Stimulated activated CD4-positive, alpha-beta T cell treated with anti-CD3 and anti-CD28 coated beads, Interleukin-12 subunit alpha, Interleukin-12 subunit beta, amount 100 ng/mL, for 4 hours (primary cell): ENCODE measurements at places on chromosomes 5 and 9.

DNA sequence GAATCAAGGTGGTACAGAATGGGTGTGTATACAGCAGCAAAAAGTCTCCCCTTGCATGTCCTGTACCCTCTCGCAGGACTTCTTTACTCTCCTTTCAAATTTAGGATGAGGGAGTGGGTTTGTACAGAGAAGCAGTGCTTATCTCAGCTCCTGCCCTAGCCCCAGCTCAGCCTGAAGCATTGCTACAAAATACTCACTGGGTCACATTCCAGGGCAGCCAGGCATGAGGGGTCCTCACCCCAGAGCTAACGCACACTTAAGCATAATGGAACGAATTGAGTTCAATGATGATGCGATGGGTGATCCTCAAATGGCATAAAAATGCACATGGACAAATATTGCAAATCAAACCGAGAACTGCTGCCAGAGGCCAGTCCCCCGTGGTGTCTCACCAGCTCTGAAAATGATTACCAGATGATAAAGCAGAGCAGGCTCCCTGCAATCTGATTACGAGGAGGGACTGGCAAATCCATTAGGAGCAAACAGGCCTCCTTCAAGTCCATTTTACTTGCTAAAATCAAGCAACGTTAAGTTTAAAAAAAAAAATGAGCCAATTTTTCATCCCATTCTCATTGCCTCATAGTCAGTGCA lies 231.6 kb upstream of the TAS2R1 start:
- DNase-seq: no peak

GRCh38 chr5:178108446-178108845 lies 4.9 kb upstream of the N4BP3 start:
- no peak for DNase-seq

GRCh38 chr9:72149231-72149975 lies at the start of gene GDA:
TSS of gene GDA (plus strand) at chr9:72149440. CDS start at chr9:72149560, 120 bp downstream.
- no peak for DNase-seq

- DNase-seq: peak; percentile 18
Measured at GRCh38 chr5:159316519-159317383, 13.5 kb downstream of the IL12B start.

GRCh38 chr5:39624268-39624886 lies 199.6 kb upstream of the DAB2 start:
- no peak for DNase-seq

GRCh38 chr9:81394881-81395675 lies 294.3 kb downstream of the TLE1 start:
- no peak for DNase-seq

GRCh38 chr9:133709015-133709611 lies 29.0 kb downstream of the SARDH start:
- DNase-seq: peak; percentile 56

DNA sequence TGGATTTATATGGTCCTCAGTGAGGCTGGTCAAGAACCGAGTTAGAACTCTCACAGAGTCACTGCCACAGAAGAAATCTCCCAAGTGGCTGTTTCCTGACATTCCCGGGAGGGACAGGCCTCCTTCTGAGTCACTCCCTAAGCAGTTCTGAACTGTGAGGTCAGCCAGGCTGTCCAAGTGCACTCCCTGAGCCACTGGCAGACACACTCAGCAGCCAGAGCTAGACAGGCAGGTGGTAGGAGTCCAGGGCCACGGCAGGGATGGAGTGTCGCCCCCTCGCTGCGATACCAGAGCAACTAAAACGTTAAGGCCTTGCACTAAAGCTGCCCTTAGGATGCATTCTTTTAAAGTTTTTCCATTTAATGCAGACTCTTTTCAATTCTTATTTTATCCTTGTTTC lies 3.4 kb downstream of the IL4 start:
- no peak for DNase-seq

DNA sequence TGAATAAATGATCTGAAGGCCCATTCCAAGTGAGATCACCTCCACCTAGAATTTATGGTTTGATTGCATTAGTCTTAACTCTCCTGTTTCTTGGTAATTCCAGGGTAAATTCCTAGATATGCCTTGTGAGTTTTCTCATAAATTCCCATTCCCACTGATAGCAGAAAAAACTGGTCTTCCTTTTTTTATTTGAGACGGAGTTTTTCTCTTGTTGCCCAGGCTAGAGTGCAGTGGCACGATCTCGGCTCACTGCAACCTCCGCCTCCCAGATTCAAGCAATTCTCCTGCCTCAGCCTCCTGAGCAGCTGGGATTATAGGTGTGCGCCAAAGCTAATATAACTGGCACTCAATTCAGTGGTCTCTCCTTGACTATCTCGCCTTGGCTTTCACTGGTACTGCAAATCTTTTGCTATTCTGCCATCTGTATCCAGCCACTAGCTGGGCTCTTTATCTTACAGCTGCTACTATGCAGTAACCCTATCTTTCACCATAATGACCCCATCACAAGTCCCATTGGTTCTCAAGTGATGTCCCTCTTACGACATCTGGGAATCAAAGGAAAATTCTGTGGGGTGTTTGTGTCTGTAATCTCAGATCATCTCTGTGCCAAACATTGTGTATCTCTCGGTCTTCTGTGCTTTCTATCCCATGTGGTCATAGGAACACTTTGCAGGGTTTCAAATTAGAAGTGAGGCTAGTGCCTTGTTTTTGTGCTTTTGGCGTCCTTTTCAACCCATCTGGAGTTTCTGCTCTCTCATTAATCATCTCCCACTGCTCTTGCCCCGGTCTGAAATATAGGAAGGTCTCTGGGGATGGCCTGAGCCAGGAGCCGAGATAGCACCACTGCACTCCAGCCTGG lies 14.4 kb downstream of the HNRNPK start:
- DNase-seq: no peak

DNA sequence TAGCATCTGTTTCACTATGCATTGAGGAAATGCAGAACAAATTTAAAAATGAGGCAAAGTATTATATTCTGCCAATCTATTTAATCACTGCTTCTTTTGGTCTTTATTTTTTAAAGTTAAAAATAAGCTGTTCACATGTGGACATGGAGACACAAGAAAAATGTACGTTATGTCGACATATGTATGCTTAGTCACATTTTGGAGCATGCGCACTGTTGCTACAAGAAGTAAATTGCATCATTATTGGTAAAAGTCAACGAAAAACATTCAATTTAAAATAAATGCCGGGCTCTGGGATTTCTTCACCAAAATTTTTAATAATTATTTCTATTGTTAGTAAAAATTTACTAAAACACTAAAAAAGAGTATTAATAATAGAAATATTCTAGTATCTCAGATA lies 876.3 kb upstream of the CTNND2 start:
- no peak for DNase-seq

DNA sequence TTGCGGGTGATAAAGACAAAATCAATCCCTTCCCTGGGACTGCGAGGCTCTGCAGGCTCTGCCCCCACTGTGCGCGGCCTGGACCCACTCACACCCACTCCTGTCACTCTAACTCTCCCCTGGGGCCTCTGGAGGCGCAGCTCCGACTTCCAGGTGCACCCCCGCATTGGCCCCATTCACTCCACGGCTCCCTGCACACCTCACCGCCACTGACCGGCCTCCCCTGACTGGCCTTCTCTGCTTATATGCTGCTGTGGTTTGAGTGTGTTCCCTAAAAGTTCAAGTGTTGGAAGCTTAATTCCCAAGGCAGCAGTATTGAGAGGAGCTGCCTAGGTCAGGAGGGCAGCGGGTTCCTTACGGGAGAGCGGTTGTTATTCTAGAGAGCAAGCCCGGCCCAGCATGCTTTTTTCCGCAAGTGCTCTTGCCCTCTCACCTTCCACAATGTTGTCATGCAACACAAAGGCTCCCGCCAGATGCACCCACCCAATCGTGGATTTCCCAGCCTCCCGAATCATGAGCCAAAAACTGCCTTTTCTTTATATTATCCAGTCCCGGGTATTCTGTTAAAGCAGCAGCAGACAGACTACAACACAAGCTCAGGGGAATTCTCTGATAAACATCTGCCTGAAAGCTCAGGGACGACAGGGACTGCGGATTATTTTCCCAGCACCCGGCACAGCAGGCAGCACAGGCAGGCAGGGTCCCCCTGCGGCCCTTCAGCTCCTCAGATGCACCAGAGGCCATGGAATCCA lies 73.5 kb upstream of the LRRTM2 start:
- no peak for DNase-seq

- no peak for DNase-seq
Measured at GRCh38 chr9:79301085-79301484, 270.7 kb upstream of the TLE4 start.

GRCh38 chr5:102753889-102754766 lies 977 bp upstream of the PAM start:
- peak; percentile 12 for DNase-seq

- DNase-seq: no peak
Measured at GRCh38 chr5:134090522-134090921, 24.0 kb upstream of the TCF7 start.

- DNase-seq: no peak
Measured at GRCh38 chr9:129702589-129703520, 37.4 kb downstream of the PRRX2 start.

DNA sequence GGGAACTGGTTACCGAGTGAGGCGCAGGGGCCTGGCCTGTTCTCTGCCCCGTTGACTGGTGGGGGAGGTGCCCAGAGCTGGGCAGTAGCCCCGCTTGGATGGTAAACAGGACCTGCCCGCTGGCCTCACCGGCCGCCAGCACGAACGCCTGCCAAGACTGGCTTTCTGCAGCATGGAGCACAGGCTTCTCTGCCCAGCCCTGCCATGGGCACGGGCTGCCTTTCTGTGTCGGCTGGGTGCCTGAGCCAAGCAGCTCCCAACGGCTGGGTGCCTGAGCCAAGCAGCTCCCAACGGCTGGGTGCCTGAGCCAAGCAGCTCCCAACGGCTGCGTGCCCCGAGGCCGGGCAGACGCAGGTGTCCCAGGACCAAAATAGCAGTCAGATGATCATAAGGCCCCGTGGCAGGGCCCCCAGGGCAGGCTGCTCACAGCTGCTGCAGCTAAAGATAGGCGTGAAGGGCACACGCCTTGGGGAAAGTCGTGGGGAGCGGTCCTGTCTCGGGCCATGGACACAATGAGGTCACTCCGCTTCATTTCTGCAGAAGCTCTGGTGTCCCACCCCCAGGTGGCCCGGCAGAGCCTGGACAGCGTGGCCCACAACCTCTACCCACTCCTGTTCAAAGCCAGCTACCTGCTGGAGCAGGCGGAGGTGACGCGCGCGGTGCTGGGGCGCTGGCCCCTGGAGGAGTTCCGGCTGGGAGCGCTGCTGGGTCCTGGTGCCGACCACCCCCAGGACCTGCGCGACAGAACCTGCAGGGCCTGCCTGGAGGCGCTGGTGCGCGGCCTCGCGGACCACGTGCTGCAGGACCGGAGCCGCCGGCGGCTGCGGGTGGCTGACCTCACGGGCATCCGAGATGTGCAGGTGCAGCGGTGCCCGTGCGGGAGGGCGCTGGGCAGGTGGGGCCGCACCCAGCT lies at the start of gene LRRC14B:
Gene LRRC14B (plus strand): TSS at position 460 of the 913 bp plus-strand sequence. CDS start 44 bp downstream, at position 504.
- peak; percentile 19 for DNase-seq

DNA sequence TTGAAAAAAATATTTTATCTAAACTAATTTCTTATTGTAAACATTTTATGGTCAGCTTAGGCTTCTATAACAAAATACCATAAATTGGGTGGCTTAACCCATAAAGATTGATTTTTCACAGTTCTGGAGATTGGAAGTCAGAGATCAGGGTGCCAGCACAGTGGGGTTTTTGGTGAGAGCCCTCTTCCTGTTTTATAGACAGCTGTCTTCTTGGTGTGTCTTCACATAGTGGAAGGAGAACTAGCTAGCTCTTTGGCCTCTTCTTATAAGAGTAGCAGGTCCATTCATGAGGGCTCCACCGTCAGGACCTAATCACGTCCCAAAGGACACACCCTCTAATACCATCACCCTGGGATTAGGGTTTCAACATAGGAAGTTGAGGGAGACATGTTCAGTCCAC lies 26.6 kb downstream of the OTULINL start:
- no peak for DNase-seq

DNA sequence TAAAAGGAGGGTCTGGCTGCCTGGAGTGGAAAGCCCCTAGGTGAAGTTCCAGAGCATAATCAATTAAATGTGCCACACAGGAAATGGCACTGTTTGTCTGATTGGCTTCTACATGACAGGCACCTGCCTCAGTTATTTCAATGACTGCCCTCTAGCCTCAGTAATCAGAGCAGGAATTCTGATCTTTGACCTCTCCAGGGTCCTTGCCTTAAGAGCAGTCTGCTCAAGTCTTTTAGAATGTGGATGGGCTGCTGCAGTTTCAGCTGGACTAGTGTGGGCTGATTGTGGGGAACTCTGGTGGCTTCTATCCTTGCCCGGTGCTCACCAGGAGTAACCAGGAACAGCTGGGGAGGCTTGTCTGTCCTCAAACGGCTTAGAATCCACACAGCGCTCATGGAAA lies 98.9 kb downstream of the LIX1 start:
- no peak for DNase-seq

DNA sequence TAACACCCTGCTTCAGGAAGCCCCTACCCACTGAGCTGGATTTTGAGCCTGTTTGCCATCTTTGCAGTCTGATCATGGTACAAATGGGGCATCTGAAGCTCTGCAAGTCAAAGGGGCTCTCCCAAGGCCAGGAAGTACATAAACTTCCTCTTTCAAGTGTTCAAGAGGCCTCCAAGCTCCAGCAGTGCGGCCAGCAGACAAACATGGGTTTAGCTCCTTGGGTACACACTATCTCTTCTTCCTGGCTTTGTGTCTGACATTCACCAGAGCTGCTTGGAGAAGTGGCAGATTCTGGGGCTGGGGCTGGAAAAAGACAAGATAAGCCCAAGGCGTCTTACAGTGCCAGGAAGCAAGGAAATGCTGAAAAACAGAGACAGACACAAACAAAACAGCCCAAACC lies 34.1 kb downstream of the LAMC3 start:
- DNase-seq: no peak

DNA sequence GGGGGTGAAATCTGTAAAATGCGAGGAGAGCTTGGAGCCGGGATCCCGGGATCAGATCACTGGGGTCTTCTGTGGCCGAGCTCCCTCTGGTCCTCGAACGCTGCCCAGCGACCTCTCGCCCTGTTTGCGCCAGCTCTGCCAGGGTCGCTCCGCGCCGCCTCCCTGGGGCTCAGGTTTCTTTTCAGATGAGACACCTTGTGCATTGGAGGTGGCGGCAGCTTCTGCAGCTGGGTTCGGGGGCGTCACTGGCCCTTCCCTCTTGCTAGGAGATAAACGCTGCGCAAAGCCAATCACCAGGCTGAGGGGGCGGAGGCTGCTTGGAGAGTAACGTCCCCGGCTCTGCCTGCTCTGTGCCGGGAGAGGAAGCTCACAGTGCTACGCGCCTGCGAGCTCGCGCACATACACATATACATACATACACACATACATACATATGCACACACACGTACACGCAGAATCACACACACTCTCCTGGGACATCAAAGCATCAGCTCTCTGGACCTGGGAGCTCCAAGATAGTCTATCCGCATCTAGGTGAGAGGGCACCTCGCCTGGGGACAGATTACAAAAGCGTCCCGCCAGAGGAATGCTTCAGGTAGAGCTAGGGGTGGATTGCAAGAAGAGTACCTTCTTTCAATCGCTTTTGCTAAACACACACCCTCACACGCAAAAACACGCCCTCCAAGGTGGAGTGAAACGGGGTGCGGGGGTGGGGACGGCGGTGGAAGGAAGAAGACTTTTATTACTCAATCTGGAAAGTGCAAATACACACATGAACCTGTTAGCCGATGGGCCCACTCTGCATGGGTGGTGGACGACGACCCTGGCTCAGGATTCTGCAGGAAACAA lies at the start of gene ST8SIA4:
Gene ST8SIA4 (minus strand): TSS at position 244 of the 849 bp plus-strand sequence. CDS start 327 bp downstream, outside the sequence.
- peak; percentile 77 for DNase-seq
